Calu3 (cell line): ENCODE measurements at places on chromosomes 13 and 19.

DNA sequence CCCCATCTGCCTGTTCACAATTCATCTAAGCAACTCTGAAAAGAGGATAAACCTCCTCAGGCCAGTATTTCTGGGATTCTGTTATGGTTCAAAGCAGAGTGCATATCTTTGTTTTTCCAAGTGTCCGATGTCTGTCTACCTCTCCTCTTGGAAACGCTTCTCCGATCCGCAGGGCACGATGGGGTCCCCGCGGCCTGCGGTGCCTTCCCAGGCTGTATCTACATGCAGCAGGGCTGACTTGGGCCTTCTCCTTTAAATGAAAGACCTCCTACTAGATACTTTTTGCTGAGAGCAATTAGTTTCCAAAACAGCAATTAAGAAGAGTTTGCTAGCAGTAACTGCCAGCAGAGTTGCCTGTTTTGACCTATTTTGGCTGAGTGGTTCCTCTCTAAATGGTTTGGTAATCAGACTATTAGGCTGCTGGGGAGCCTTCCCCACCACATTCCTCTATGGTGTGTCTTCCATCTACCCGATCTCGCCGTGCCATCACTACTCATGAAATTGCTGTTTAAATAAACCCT is 23.5 kb downstream of the COL4A2 start:
- no peak for DNase-seq

- DNase-seq, result no peak
These were observed 592 bp upstream of the TRIP10 start for GRCh38 chr19:6738787-6739389.

GRCh38 chr13:77048681-77049080 is 21.7 kb upstream of the FBXL3 start:
- DNase-seq, result no peak

GRCh38 chr13:113783966-113784644 is 25.1 kb downstream of the TMEM255B start:
- DNase-seq, result no peak

- DNase-seq, result no peak
These were observed 1.3 kb upstream of the CCNE1 start for GRCh38 chr19:29810504-29810871.

- peak; percentile 4 for DNase-seq
These were observed 144.1 kb upstream of the TMTC4 start for GRCh38 chr13:100818711-100819110.

GRCh38 chr13:79802389-79803085 is 321.6 kb downstream of the NDFIP2 start:
- no peak for DNase-seq

DNA sequence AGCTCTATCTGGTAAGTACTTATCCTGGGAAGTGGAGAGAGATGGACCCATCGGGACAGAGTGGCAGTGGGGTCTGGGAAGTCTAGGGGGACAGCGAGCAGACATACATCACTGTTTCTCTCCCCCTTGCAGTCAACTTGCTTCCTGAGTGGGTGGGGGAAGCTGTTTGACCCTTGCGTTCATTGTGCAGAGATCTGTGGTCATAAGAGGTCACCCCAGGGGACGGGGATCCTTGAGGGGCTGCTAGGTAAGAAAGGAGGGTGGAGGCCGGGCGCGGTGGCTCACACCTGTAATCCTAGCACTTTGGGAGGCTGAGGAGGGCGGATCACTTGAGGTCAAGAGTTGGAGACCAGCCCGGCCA is 474 bp downstream of the ARHGEF18 start:
- DNase-seq, result no peak
